ENCODE measurements at places on chromosomes 6 and 20. TPM values are rescaled to one million over a fixed set of nuclear protein-coding genes. Genes with fewer than 3 reads are reported as not detected.
A peak's percentile ranks its signal among the peaks of the same experiment; 100 is the strongest.

The METTL24 gene
- total RNA-seq = 28.1 TPM

- DNase-seq = no peak
- H3K4me3 ChIP-seq = no peak overlapping the region
- no peaks in the 10 kb centered on the region for H3K36me3 ChIP-seq
- no peaks in the 10 kb centered on the region for H3K27me3 ChIP-seq
- H3K27ac ChIP-seq = peak overlapping the region; percentile 0
These were observed 220.6 kb downstream of the TPBG start for GRCh38 chr6:82584194-82584695.

GRCh38 chr6:53498649-53499048 lies 46.3 kb downstream of the GCLC start:
- no peaks in the 10 kb centered on the region for H3K4me1 ChIP-seq
- no peak overlapping the region for H3K4me3 ChIP-seq
- no peaks in the 10 kb centered on the region for H3K27me3 ChIP-seq
- no peak overlapping the region for H3K27ac ChIP-seq

- H3K36me3 ChIP-seq = no peaks in the 10 kb centered on the region
- H3K4me1 ChIP-seq = no peaks in the 10 kb centered on the region
- no peak overlapping the region for H3K4me3 ChIP-seq
- DNase-seq = no peak
These were observed 16.7 kb upstream of the PI3 start for GRCh38 chr20:45157962-45158361.

The BTNL2 gene
- total RNA-seq = not detected

DNA sequence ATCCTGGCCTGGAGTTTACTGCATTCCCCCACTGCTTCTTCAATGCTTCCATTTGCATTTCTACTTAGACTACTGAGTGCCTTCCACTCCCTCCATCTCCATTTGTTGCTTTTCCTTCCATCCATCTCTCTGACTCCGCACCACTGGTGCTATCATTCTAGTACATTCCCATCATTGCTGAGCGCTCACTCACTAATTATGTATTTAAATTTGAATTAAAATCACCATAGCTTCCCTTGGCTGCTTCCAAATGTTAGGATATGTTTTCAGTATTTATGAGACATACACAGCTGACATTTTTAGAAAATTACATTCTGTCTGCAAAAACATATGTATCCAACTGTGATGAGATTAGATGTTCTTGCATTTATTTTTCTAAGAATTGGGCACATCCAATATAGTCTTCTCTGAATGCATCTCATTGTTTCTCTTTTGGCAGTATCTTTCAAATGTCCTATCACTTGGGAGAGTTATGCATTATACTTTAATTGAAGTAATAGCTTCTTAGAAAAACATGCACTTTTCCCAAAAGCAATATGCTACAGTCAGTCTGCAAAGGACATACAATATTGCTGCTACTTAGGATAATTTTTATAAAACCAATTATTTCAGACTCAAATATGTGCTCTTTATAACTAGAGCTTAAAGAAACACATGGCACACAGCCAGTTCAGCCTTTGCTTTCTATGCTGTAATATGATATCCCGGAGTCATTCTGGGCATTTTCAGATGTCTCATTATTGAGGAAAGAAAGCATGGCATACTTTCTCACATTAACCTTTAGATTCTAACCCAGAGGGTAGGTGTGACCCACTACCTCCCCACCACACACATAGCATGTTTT lies 12.1 kb upstream of the COL21A1 start:
- H3K4me3 ChIP-seq = no peak overlapping the region
- H3K27me3 ChIP-seq = peaks cover 7% of the 10 kb centered on the region
- DNase-seq = peak; percentile 38
- peaks cover 47% of the 10 kb centered on the region for H3K4me1 ChIP-seq
- peak overlapping the region; percentile 93 for H3K27ac ChIP-seq
- H3K36me3 ChIP-seq = no peaks in the 10 kb centered on the region

The DYNLRB1 gene
- 95.9 TPM for total RNA-seq

GRCh38 chr20:19495905-19496703 lies 262.0 kb upstream of the RIN2 start:
- no peak overlapping the region for H3K27ac ChIP-seq
- DNase-seq = no peak
- no peaks in the 10 kb centered on the region for H3K4me1 ChIP-seq
- H3K36me3 ChIP-seq = no peaks in the 10 kb centered on the region
